ENCODE measurements at places on chromosomes 3 and 15.

GRCh38 chr3:119542168-119542767 is 17.1 kb downstream of the CD80 start:
- no peak for DNase-seq

GRCh38 chr15:75801859-75802593 is 41.2 kb upstream of the UBE2Q2 start:
- peak; percentile 30 for DNase-seq

GRCh38 chr3:9404680-9405079 is 7.3 kb downstream of the SETD5 start:
- DNase-seq, result no peak

GRCh38 chr3:185750015-185750414 is 74.8 kb downstream of the IGF2BP2 start:
- DNase-seq, result no peak

All from fibroblast of the conjunctiva (primary cell).